Large intestine (tissue), 12 donors: ENCODE measurements at places on chromosomes 2 and 18.
A peak's percentile ranks its signal among the peaks of the same experiment; 100 is the strongest.

DNA sequence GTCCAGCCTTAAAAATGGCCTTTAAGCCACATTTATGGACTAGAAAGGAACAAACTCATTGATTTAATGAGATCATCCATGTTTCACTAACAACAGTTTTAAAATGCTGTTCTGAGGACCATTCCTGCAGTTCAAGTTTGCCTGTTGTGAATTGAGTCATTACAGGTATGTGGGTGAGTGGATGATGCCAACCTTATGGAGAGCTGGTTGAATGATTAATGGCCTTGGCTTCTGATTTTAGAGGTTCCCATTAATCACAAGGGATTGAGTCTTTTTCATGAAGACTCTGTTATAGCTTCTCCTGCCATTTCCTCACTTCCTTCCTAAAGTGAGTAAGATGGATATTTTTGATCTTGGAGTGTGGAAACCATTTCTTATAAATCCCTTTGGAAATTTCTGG, 459.8 kb upstream of the SLC14A2 start:
- DNase-seq: no peak

DNA sequence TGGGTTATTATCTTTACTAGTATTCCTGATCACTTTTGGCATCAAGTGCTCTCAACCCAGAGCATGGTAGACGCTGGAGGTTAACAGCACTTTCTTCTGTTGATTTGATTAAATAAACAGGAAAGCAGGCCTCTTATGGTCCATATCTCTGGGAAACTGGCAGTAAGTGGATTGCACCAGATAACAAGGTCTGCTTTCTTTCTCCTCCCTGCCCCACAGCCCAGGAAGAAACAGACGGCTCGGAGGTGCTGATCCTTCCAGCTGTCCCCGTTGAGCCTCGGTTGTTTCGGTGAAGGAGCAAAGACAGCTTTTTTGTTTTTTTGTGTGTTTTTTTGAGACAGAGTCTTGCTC, 100.8 kb upstream of the KCTD1 start:
- DNase-seq: no peak

- no peak for DNase-seq
These were observed 385.2 kb downstream of the TNS1 start for GRCh38 chr2:217617616-217618022.

GRCh38 chr18:50721006-50721405, 98.8 kb downstream of the MRO start:
- no peak for DNase-seq

DNA sequence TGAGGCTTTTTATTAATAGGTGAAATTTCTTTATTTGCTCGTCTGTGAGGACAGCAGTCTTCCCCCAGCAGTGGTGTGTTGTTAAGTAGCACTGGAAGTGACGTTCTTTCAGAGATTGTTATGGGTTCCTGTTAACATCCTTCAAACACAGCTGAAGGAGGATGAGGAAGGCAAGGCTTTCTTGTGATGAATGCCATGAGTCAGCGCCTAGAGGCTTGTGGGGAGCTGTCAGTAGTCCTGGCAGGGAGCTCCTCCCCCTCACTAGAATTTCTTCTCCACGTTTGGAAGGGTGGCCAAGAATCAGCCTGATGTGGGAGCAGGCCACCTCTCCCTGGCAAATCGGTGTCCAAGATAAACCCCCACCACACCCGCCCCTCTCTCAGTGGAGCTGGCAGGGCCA, 113.2 kb downstream of the ARHGEF4 start:
- no peak for DNase-seq

- DNase-seq: no peak
These were observed 72.8 kb downstream of the LPIN1 start for GRCh38 chr2:11819235-11819729.

DNA sequence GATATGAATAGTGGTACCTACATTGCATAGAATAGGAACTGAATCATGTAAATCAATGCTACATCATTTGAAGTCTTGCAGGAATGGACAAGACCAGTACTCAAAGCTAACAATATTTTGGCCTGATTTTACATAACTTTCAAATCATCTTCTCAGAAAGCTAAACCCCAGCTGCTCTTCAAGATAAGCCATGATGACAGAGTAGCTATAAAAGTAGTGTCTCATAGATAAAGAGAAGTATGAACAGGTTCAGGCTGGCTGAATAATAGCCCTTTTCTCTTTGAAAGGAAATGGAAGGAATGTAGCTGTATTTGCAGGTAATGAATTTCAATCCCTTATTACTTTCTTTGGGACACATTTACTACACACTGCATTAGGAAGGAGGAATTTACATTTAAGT, 28.2 kb downstream of the TSPYL6 start:
- DNase-seq: no peak

DNA sequence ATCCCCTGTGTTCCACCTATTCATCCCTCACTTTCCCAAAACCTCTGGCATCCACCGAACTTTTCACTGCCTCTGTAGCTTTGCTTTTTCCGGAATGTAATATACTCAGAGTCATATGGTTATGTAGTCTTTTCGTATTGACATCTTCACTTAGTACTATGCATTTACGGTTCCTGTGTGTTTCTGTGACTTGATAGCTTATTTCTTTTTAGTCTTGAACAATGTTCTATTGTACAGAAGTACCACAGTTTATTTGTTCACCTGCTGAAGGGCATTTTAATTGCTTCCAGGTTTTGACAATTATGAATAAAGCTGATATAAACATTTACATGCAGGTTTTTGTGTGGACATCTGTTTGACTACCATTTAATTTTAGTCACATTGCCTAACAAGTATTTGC, 154.7 kb upstream of the DOK6 start:
- no peak for DNase-seq

DNA sequence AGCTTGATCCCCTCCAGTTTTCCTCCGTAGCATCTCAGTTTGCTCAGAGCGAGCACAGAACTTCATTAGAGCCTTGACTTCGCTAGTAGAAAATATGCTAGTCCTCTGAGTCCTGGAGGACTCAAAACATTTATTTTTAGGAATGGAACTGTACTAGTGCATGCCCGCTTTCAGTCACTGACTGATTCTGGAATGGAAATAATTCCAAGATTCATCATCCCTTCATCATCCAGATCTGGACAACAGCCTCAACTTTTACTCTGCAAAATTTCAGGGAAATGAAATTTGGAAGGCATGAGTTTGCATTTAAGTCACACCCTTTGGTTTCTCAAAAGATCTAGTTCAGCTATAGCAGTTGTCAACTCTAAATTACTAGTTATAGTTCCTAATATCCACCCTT, 304.6 kb downstream of the XIRP2 start:
- no peak for DNase-seq

DNA sequence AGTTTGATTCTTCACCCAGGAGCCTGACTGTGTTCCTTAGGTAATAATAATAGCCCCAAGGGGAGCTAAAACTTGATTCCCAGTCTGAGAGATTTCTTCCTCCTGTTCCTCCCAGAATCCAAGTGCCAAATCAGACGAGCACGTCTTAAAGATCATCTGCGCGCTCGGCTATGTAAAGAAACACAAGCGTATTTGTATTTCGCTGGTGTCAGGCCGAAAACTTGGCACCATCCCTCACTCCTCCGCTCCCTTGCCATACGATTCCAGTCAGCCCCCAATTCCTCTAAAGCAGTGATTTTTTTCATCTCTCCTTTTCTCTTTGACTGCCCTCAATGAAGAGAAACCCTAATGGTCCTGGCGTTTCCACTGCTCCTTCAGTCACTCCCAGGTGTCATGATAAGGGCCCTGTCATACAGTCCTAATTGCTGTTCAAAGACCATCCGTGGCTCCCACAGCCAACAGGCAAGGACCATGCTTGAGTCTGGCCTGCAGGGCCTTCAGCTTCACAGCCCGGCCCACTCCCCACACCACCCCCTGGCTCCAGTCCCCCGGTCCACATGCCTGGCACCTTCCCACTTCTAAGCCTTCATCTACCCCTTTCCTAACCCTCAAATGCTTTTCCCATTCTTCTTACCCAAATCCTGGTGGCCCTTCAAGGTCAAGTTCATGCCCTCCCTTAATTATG, 130.8 kb upstream of the ID2 start:
- no peak for DNase-seq

DNA sequence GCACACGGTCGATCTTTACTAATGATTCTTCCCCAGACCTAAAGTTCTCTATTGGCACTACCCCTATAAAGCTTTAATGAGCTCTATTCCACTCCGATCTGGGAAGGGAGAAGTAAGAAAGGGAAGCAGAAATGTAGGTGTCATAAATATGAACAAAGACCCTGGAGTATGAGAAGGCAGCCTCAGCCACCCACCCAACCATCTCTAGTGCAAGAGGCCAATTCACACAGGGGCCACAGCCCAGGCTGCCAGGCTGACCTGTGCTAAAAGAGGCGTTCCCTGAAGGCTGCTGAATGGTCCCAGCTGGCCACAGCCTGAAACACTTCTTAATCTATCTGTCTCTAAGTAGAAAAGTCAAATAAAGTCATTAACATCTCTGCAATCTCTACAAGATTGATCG, 60.1 kb upstream of the ACTR3 start:
- DNase-seq: no peak

GRCh38 chr18:30970196-30970816, 72.2 kb downstream of the DSC3 start:
- DNase-seq: peak; percentile 17

- DNase-seq: no peak
These were observed 41.9 kb upstream of the CCDC195 start for GRCh38 chr2:224757934-224758548.

DNA sequence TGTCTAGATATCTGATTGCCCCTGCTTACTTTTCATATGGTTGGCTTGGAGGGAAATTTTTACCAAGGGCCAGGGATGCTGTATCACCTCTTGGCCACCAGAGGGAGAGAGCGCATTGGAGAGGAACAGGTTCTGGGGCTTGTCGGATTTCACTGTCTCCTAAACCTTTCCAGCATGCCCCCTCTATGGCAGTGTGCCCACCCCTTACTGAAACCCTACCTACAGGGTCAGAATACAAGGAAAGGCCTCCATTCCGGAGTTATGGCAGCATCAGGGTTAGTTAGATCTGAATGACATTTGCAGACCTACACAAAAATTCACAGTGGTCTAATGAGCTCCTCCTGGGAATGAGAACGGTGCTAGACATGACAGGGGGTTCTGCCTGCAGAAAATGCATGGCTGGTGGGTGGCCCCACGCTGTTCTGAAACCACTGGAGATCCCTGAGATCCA, 5.8 kb downstream of the SLC14A2 start:
- DNase-seq: no peak

GRCh38 chr2:63189026-63189425, 138.4 kb downstream of the OTX1 start:
- no peak for DNase-seq

DNA sequence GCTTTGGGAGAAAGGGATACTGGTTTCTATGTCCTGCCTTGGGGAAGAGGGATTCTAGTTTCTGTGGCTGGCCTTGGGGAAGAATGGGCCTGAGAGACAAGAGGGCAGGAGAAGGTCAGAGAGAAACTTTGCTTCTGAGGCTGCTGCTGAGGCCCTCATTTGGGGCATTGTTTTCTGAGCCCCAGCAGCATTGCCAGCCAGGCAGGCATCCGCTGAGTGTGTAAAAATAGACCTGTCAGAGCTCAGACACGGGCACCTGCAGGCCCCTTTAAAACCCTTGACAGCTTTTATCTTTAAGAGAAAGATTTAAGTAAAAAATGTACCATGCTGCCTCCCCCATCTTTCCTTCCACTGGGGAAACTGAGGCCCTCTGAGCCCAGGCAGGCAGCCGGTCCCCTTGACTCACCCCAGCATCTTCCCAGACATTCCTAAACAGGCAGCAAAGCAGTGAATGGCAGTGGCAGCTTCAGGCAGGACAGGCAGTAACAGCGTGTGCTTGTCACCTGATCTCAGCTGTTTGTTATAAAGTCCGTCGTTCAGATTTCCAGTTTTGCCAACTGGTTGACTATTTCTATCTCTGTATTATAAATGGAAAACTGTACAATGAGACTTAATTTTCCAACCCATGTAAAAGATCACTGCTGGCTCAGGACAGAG, 27.6 kb downstream of the MLPH start:
- DNase-seq: peak; percentile 41

DNA sequence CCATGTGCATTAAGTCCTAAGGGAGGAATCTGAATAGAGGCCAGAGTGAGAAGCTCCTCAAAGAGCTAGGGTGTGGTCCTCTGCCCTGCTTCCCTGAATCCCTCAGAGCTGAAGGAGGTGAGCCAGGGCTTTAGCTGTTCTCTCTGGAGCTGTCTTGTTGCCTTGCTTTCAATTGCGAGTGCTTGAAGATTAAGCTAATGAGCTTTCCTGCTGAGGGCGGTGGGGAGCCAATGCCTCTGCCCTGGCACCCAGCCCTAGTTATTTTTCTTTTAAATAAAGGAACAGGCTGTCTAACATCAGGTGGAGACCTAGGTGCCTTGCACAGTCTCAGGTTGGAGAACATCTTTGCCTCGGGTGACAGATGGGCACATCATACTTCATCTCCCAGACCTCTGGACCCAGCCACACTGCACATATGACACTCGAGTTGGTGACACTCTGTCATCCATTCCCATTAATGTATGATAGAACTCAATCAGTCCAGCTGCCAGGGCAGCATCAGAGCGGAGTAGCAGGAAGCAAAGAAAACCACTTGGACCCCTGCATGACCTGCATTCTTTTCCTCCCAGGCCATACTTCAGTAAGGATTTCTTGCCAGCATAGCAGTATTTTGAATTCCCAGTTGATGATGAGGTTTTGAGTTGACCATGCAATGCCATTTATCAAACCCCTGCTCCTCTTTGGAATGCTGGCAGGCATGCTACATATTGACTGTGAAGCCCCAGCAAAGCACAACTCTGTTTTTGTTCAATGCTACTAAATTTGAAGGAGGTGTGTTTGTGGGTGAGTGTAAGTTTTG, 292.7 kb downstream of the RNF144A start:
- no peak for DNase-seq

GRCh38 chr18:79519751-79520477, 124.2 kb downstream of the NFATC1 start:
- no peak for DNase-seq

DNA sequence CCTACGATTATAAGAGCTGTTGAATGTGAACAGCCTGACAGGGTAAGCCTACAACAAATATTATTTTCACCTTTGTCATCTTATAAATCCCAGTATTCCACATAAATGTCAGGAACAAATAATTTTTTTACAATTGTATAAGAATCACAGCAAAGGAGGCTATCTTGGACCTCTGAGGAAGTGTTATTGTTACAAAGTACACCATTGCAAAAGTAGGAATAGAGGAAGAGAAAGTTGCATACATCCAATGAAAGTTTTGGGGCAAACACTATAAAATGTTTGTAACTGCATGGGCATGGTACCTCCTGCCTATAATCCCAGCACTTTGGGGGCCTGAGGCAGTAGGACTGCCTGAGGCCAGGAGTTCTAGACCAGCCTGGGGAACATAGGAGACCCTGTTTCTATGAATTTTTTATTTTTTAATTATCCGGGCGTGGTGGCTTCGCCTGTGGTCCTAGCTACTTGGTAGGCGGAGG, 715 bp upstream of the MEMO1 start:
- DNase-seq: no peak
